ENCODE measurements at places on chromosomes 13 and 19.
A peak's percentile ranks its signal among the peaks of the same experiment; 100 is the strongest.

DNA sequence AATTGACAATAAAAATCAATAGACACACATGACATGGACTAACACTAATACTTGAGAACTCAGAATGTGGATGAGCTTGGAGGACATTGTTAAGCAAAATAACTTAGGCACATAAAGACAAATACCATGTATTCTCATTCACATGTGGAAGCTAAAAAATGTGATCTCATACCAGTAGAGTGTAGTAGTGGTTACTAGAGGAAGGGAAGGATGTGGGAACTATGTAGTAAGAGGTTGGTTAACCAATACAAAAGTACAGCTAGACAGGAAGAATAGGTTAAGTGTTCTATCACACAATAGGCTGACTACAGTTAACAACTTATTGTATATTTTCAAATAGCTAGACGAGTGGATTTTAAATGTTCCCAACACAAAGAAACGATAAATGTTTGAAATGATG is 415.8 kb upstream of the KLF12 start:
- DNase-seq: no peak

- peak; percentile 59 for DNase-seq
Measured at GRCh38 chr19:49851456-49852259, 699 bp downstream of the PTOV1 start.

GRCh38 chr13:40600149-40600751 is 66.2 kb downstream of the FOXO1 start:
- no peak for DNase-seq

GRCh38 chr13:67139551-67139950 is 90.6 kb downstream of the PCDH9 start:
- DNase-seq: no peak

DNA sequence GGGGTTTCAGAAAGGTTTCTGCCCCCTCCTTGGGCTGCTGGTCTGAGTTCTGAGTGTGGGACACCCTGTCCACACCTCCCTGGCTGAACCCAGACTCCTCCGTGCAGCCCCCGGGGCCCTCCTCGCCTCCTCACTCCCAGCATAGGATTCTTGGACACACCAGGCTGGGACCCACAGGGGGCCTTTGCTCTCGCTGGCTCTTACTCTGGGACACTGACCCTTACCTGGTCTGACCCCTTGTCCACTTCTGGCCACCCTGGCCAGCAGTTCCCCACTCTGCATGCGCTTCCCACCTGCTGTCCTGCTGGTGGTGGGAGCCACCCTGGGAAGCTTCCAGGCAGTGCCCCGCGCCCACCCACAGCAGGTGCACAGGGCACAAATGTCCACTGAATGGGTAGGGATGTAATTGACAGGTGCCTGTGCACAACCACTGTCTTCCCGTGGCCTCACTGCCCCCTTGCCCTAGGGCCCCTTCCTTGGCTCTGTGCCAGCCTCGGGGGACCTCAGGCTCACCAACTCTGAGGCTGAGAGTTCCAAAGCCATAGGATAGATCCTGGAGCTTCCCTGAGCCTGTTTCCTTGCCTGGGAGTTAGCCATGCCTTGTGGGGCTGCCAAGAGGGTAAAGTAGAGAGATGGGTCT is 7.0 kb upstream of the SLC25A42 start:
- DNase-seq: no peak

DNA sequence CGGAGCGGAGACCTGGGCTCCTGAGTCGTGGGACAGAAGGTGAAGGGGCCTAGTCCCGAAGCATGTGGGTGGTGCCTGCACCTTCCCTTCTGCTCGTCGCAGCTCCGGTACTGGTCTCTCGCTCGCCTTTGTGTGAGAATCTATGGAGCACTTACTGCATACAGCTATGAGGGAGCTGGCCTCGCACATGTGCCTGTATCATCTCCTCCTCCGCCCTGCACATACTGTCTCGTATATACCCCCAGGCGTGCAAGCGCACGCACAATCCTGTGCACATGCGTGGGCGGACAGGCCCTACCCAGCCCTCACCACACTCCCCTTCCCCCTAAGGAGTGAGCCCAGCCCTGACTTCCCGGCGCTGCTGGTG is 8.7 kb downstream of the PIK3R2 start:
- no peak for DNase-seq

GRCh38 chr13:27354379-27354778 is 70.0 kb upstream of the GTF3A start:
- no peak for DNase-seq

DNA sequence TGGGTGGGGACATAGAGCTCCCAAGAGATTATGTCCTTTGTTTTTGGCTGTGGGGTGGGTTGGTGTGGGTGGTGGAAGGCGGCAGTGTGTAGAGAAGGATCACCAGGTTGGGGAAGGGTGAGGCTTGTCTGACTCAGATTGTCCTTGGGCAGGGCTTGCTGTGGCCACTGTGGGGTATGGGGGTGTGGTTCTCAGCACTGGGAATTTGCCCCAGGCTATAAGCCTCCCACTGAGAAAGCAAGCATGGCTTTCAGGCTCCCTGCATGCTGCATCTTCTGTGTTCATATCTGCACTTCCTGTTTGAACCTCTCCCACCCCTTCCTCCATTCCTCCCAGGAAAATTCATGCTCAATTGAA is 34.9 kb downstream of the DNAJC15 start:
- peak; percentile 85 for DNase-seq

GRCh38 chr13:87887459-87888123 is 216.4 kb downstream of the SLITRK5 start:
- no peak for DNase-seq

GRCh38 chr19:10288662-10289166 is 1.0 kb upstream of the ICAM5 start:
- peak; percentile 82 for DNase-seq

DNA sequence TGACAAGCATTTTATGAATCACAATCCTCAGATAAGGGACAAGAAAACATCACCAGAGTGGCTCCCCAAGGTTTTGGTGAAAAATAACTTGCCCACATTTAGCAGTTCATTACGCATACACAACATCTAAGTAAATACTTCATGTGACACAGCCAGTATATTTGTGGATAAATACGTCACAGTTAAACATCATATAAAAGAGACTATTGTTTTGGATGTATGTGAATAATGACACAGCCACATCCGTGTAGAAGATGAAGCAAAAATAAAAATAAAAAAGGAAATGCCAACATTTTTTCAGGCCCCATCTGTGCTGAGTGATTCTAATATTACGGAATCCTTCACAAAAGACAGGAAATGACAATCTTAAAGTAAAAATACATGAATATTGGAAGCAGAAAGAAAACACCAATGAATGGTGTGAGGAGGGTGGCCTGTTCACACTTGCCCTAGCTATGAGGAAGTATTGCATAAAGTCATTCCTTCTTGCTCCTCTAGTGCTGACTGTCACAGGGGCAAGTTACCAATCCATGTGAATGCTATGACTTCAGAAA is 457.1 kb downstream of the KLF12 start:
- peak; percentile 77 for DNase-seq

GRCh38 chr13:99040536-99041131 is 62.8 kb upstream of the DOCK9 start:
- DNase-seq: no peak

- no peak for DNase-seq
Measured at GRCh38 chr19:35692010-35692409, 12.3 kb upstream of the ZBTB32 start.

GRCh38 chr19:29644210-29644609 is 21.1 kb upstream of the PLEKHF1 start:
- no peak for DNase-seq

- peak; percentile 45 for DNase-seq
Measured at GRCh38 chr19:6481541-6482342, at the start of gene DENND1C. Gene DENND1C (minus strand): TSS chr19:6481787. CDS start chr19:6481695, 92 bp downstream.
